ENCODE measurements at places on chromosomes 11 and 22.
A peak's percentile ranks its signal among the peaks of the same experiment; 100 is the strongest.

DNA sequence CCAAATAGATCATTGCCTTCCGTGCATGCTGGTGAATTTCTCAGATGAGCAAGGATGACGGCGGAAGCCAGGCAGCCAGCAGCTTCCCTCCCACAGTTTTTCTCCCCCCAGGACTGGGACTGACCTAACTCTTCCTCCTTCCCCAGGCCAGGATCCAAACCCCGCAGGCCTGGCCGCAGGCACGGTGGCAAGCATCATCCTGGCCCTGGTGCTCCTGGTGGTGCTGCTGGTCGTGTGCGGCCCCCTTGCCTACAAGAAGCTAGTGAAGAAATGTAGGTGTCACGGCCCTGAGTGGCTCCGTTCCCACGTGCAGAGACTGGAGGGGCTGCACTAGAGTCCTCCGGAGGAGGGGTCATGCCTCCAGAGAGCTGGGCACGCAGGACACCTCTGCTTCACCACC is 20.5 kb downstream of the CD5 start:
- no peak for DNase-seq

DNA sequence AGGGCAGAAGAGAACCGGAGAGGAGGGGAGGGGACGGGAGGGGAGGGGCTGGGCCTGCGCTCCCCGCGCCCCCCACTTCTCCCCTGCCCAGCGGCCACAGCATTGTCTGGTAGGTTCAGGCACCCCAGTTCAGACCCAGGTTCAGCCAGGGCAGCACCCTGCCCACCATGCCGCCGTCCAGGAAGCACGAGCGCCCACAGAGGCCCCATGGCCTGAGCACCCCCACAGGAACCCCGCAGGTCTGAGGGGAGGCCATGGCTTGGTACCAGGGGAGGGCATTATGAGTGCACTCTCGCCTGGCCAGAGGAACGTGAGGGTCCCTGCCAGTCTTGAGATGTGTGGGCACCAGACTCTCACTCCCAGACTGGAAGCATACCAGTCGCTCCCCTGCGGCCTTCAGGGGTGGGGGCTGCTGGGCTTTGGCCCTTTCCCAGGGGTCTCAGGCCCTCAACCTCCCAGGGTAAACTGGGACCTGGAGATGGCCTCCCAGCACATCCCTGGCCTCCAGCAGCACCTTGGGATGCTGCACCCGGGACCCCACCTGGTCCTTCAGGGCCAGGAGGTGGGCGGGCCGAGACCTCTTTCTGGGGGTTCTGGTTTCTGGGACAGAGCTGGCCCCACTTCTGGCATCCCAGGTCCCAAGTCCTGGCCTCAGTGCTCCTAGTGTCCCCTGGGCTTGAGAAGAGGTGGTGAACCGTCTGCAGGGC is 597 bp upstream of the PLXNB2 start:
- no peak for DNase-seq

DNA sequence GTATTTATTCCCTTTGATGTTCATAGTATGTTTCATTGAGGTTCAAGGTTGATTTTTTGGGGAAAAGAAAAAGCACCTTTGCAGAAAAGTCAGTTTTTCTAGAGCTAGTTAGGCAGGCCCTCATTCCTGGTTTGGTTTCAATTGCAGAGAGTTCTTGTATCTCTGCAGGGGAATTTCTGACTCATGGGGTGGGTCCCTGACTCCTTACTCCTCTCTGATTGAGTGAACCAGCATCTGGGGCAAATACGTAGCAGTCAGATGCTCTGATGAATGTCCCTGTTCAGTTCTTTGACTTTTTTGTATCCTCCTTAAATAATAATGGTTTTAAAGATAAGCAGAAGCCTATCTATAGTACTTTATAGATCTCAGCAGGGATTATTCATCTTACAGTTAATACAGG is 7.7 kb upstream of the NCR3LG1 start:
- no peak for DNase-seq

- no peak for DNase-seq
These were observed 42.2 kb downstream of the FLI1 start for GRCh38 chr11:128735935-128736605.

DNA sequence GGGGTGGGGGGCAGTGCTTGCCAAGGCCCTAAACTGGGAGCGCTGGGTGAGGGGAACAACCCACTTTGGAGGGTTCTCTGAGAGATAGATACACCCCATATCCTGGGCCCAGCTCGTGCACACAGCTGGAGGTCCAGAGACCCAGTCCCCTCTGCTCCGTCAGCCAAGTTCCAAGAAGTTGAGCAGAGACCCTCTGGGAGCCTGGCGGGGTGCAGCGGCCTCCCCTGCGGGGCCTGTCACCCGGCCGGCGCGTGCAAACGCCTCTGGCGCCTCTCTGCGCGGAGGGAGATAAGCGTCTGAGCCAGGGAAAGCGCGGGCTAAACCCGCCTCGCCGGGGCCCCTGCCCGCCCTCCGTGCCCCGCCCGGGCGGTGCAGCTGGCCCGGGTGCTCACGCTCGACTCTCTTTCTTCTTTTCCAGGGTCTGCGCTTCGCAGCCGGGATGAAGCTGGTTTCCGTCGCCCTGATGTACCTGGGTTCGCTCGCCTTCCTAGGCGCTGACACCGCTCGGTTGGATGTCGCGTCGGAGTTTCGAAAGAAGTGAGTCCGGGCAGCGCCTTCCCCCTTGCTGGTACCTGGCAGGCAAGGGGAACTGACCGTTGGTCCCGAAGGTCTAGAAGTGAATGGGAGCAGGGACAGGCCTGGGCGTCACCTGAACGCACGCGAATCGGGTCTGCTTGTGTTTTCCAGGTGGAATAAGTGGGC is 540 bp downstream of the ADM start:
- DNase-seq: peak; percentile 51

DNA sequence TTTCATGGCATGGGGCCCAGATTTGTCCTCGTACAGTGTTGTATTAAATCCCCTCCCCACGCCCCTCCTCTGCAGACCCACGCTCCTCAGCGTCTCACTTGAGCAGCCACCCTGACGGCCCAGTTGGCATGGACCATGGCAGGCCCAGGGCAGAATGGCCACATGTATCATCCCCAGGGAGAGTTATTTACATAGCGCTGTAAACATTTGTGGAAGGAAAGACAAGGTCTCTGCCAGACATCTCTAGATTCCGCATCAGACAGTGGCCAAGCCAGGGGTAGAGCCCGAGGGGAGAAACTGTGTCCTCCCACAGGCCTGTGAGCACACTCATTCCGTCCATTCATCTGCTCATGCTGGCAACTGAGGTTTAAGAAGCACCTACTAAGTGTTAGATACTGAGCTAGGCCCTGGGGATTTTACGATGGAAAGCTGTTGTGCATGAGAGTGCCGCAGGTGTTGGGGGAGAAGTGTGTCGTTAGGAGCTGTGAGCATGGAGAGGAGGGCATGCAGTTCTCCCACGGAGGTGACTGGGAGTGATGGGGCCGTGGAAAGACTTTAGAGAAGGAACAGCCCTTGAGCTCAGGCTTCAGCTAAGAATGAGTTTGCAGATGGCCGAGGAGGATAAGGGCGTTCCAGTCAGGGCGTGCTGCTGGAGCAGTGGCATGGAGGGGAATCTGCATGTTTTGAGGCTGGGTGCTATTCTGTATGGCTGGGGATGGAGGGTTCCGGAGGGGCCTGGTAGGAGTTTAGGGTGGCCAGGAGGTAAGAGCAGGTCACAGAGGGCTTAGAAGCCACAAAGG is 94.9 kb downstream of the GRIK4 start:
- no peak for DNase-seq

DNA sequence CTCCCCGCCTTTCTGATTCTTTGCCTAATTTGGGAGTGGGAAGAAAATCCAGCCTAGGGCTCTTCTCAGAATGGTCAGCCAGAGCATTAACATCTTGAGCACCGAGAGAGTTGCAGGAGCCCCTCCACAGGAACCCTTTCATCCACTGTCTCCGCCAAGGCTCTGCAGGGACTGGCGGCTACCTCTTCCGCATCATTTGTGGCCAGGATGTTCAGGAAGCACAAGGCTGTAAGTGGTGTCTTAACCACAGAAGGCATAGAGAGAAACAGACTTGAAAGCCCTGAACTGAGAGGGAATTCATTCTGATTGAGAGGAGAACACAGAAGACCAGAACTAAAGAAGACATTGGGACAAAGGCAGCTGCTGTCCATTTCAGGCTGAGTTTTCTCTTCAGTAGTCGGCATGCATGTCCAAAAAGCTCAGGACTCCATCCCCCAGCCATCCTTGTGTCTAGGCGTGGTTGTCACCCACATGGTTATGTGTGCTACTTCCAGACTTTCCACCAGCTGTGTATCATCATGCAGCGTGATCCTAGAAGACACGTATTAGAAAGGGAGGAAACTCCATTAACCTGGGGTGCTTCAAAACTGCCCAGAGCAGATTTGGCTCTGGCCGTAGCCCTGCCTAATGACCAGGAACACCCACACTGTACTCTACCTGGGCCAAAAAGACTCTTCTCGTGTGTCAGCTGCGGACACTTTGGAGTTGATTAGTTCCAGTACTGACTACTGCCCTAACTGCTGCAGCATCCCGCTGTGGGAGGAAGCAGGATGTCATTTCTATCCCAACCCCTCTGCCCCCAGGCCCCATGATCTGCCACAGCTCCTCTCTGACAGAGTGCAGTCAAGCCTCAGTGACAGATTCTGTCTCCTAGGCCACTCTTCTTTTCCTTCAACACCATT is 725.1 kb downstream of the NTM start:
- DNase-seq: no peak

DNA sequence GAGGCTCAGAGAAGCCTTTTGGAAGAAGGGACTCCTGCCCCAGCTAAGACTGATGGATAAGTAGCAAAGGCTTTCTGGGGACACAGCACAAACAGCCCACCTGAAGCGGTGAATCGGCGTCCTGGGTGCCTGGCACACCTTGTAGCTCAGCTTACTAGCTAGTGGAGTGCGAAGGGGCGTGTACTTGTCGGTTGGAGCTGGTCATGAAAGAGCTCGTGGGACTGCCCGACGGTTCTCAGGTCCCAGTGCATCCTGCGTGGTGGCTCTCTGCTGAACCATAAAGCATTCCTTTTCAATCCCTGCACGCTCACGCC is 690 bp upstream of the UVRAG start:
- DNase-seq: no peak

- DNase-seq: no peak
These were observed 1.3 kb upstream of the SCUBE1 start for GRCh38 chr22:43344520-43344787.

DNA sequence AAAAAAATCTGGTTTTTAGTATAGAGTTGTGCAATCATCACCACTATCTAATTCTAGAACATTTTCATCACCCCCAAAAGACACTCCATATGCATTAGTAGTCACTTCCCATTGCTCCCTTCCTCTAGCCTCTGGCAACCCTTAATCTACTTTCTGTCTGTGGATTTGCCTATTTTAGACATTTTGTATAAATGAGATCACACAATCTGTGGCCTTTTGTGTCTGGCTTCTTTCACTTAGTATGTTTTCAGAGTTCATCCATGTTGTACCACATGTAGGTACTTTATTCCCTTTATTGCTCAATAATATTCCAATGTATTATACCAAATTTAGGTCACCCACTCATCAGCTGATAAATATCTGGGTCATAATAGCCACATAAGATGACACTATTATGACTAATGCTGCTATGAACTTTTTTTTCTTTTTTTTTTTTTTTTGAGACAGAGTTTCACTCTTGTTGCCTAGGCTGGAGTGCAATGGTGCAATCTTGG is 67.5 kb upstream of the SCUBE2 start:
- no peak for DNase-seq

DNA sequence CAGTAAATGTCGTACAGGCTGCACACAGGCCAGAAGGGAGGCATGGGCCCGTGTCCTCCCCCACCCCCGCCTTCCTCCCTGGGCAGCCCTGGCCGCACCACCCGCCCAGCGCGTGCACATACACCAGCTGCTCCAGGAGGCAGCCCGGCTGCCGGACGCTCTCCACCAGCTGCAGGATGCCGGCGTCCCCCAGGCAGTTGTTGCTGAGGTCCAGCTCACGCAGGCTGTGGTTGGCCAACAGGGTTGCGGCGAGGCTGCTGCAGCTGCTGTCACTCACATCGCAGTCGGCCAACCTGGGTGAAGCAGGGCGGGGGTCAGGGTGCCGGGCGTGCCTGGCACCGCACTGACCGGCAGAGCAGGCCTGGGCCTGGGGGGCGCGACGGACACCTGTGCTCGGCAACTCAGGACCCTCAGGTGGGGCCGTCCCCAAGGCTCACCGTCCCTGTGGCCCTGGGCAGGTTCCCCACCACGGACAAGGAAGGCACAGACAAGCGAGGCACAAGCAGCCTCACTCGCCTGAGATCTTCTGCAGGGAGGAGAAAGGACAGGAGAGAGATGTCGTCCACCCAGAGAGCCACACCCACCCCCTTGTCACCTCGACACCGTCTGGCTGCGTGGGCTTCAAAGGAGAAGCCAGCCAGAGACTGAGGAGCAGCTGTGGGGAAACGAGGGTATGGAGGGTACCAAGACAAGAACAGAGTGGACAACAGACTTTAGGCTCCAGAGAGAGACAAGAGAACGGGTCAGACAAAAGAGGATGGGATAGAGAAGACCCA is 12.1 kb downstream of the RNH1 start:
- DNase-seq: no peak

DNA sequence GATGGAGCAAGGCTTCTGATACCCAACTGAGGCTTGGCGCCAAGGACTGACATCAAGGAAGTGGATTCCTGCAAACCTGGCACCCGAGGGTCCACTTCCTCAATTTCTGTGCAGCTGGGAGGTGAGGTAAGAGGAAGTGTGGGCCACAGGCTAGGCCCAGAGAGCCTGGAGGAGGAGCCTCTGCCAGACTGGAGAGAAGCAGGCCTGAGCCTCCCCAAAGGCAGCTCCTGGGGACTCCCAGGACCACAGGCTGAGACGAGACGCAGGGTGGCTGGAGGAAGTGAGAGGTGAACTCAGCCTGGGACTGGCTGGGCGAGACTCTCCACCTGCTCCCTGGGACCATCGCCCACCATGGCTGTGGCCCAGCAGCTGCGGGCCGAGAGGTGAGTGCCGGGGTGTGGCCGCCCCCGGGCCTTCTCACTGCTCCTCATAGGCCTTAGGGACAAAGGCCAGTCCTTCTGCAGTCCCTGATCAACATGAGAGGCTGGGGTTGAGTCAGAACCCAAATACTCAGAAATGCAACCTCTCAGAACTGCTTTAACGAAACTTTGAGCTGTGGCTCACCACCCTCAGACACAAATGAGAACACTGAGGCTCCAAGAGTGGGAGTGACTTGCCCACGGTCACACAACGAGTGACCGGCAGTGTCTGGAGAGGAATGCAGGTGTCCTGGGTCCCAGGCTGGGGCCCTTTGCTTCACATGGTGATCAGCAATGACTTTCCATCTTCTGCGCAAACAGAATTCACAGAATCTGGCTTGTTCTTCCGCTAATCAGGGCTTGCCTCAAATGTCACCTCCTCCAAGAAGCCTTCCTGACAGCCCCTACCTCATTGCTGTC is at the start of gene NCF4:
NCF4 (plus strand) TSS at position 186 of the 839 bp plus-strand sequence; CDS start at position 352, 166 bp downstream.
- peak; percentile 77 for DNase-seq

DNA sequence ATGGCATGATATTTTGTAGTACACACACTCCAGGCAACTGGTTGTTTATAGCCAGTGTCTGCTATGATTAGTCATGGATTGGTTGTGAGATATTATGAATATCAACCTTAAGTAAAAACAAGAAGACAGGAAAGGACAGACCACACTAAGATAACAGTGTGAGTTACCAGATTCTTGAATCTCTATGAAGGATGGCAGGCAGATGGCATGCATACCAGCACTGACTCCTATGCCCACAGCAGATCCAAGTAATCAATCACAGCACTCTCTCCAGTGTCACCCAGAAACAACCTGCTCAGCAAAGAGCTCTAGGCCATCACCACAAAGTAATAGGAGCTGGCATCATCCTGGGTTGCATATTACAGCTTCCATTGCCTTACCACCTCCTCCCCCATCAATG is 116.6 kb downstream of the GALNT18 start:
- DNase-seq: no peak

All from transverse colon (tissue), 4 donors.